ENCODE measurements at places on chromosomes 7 and 10.

GRCh38 chr7:19575909-19576557 lies 132.8 kb downstream of the POLR1F start:
- DNase-seq: no peak

GRCh38 chr7:135711139-135711469 lies 16.9 kb downstream of the SLC13A4 start:
- no peak for DNase-seq

DNA sequence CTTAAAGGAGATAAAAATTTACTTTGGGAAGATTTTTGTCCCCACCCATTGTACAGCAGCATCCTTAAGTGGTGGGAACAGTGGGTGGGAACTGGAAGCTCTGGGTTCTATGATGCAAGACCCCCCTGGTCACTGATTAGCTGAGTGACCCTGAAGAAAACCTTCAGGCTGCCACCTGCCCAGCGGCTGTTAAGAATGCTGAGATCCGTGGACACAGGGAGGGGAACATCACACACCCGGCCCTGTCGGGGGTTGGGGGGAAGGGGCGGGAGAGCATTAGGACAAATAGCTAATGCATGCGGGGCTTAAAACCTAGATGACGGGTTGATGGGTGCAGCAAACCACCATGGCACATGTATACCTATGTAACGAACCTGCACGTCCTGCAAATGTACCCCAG lies 14.5 kb downstream of the CARD11 start:
- no peak for DNase-seq

- DNase-seq: no peak
Observed at GRCh38 chr7:46283852-46284251, 362.8 kb upstream of the IGFBP3 start.

GRCh38 chr10:24251547-24251946 lies 42.6 kb downstream of the KIAA1217 start:
- no peak for DNase-seq

DNA sequence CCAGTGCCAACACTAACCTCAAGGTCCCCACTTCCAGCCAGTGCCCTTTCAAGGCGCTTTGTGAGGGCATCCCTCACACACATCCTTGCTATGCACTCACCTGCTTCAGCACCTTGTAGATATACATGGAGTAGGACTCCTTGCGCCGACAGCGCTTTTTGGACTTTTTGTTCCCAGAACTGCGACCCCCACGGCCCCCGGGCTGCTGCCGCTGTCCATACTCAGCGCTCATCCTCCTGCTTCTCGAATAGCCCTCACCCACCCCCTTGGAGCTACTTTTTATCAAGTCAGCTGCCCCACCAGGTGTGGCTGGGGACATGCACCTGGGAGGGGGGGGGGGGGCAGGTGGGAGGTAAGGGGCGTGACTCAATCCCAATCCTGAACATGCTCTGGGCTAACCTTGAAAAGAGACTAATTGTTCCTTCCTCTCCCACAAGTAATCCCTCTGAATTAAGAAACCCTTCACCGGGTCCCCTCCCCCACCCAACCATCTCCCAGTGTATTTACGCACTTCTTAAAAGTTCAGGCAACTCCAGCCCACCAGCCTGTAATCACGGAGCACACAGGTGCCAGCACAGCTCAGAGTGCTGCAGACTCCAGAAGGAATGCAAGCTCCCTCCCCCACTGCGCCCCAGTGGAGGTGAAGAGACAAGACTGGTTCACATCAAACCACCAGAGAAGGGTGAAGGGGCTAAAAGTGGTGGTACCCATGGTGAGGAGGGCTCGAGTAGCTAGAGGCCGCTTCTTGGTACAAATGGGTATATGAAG lies at the start of gene H2BK1:
TSS of gene H2BK1 (minus strand) at position 402 of the 768 bp plus-strand sequence. CDS start at position 232, 170 bp downstream.
- DNase-seq: no peak

- no peak for DNase-seq
Observed at GRCh38 chr7:82625377-82625776, 181.8 kb upstream of the CACNA2D1 start.
